ENCODE measurements at places on chromosomes 6 and 20.

DNA sequence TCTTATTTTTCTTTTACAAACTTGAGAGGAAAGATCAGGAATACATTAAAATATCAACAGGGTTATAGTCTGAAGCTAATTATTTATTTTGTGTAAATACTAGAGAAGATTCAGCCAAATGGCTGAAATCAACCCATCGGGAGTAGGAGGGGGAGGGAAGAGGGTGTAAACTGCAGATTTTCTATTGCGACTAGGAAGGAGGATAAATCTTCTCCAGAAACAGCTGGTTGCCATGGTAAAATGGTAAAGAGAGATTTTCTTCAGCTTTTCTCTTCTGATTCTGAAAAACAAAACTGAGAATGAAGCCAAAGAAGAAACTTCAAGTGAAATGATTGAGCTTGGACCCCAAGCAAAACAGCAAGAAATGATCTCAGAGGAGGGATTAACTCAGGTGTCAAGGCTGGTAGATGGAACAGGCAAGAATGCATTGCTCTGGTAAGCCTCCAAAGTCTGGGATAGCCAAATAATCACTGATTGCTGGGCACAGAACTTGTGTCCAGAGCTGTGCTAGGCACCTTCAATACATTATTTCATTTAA, 193.5 kb upstream of the SPTLC3 start:
- peak; percentile 52 for DNase-seq

GRCh38 chr6:15297895-15298590, 52.2 kb downstream of the JARID2 start:
- no peak for DNase-seq

DNA sequence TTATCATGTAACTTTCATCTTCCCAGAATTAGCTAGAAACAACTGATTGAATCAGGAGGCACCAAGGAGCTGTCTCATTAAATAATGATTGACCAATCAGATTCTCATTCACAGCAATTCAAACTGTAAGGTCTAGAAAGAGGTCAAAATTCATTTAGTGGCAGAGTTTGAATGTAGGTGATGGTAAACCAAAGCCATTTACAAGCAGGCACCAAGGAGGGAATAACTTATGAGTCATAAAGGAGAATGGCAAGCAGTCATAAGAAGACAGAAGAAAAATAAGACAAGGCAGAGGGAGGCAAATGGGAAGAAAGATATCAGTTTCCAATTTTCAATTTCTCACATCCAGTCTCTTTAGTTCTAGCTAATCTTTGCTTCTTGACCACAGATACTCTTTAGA, 52.9 kb upstream of the DEFB112 start:
- no peak for DNase-seq

DNA sequence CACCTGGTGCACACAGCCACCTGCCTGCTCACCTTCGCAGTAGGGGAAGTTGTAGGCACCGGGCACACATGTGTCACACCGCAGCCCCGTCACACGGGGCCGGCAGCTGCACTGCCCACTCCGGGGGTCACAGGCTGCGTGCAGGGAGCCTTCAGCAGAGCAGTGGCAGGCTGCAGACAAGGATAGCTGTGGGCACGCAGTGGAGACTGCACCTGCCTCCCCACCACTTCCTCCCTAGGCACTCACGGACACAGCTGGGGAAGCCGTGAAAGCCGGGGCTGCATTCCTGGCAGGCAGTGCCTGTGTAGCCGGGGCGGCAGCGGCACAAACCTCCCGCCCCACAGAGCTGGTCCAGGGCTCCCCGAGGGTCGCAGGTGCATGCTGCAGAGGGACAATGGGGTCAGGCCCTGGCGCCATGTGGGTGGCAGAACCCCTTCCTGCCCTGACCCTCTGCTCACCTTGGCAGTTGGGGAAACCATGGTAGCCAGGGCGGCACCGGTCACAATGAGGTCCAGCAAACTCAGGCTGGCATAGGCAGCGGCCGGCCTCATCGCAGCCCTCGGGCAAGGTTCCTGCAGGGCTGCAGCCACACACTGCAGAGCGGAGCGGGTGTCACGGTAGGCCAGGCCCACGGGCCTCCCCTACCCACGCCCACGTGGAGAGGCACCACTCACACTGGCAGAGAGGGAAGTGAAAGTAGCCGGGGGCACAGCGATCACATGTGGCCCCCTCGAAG, 29.4 kb downstream of the LAMA5 start:
- peak; percentile 96 for DNase-seq

DNA sequence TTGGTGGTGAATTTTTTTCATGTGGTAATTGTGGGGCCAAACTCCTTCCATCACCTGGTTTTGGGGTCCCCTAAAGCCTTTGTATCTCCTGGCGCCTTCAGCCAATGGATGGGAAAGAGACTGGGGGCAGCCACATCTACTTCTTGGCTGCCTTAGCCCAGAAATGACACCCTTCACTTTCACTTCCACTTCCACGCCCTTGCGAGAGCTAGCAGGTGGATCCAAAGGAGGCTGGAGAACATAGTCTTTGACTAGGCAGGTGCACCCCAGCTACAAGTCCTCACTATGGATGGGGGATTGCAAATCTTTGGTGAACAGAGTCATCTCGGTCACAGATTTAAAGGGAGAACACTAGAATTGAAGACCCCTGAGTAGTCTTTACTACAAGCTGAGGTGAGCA, 70.8 kb downstream of the NDUFAF5 start:
- DNase-seq = no peak

- no peak for DNase-seq
Observed at GRCh38 chr6:64429926-64430325, 794.3 kb downstream of the PHF3 start.

DNA sequence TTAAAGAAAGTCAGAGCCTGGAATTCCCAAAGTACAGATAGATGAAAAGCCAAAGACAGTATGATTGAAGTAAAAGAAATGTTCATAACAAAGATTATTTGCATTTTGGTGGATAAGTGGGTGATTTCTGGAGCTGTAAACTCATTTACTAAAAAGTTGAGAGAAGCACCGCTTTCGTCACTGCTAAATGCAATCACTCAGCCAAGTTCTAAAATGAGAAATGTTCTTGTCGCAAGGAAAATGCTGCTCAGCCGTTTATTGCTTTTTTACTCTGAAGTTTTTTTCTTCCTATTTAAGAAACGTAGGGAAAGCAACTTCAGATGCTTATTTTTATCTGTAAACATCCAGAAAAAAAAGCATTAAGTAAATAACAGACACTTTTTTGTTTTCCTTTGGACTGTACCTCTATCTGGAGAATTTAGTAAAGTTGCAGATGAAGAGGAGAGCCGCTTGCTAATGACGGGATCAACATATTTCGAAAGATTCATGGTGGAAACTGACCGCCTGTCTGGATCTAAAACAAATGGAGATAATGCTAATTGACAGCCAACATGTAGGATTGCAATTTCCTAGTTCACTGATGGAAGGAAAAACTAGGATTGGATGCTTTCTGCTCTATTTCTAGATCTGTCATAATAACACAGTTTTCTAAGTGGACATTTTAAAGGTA, 93.8 kb upstream of the BCLAF1 start:
- DNase-seq = no peak

DNA sequence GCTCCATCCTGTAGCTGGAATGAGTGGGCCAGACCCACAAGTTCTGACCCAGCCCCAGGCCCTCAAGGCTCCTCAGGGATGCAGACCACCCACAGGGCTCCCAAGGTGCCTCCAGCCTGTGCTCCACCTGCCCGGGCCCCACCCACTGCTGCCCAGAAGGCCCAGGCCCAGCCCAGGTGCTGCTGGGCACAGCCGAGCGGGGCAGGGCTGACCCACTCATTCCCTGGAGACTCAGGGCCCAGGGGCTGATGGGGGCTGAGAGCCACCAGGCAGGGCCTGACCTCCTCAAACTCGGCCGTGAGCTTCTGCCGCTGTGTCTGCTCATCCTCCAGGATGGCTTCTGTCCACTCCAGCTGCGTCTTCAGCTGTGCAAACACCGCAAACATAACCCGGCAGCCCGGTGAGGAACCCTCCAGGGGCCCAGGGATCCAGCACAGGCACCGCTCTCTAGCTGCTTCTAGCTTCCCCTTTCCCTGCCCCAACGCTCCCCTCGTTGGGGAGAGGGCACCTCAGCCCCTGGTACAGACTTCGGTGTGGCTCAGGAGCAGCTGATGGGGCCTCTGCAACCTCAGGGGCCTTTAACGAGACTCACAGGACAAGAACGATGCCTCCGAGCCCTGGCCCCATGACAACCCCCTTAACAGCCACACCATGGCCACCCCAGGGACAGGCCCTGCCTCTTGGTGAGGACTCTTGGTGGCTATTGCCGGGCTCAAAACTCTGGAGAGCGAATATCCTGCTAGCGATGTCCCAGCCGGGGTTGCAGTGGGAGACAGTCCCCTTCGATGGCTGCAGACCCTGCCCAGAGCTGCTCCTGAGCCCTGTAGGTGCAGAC, 46.0 kb downstream of the DSTN start:
- DNase-seq = no peak

DNA sequence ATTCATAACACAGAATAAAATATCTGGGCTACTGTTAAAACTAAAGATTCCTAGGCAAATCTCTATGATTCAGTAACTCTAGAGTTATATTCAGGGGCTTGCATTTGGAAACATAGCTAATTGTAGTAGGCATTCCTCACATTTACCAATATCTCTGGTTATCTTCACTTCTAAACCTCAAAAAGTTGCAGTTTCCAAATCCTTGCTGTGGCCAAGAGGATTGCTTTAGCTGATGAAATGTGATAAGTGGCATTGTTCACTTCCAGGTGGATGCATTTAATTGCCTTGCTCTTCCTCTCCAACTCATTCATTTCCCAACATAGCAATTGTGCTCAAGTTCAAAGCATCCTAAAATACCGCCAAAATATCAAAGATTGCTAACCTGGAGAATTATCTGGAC, 246.6 kb downstream of the GRIK2 start:
- no peak for DNase-seq

- no peak for DNase-seq
Observed at GRCh38 chr6:45477790-45478189, 100.1 kb upstream of the SUPT3H start.

DNA sequence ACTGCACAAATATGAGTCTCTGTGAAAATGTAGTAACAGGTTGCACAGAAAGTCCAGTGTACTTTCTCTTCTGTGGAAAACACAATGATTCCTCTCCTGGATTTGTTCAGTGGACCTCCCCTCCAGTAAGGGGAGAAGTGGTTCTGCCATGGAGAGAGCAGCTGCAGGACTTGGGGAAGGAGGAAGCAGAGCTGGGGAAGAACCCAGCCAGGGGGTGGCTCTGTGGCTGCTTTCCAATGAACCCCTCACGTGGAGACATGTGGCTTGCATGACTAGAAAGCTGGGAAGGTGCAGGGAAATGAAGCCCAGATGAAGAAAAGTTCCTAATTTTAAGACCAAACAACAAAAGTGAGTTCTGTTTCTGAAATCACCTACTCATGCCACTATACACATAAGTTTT, 31.9 kb downstream of the HMGN3 start:
- no peak for DNase-seq

- DNase-seq = no peak
Observed at GRCh38 chr20:4998160-4998651, 3.1 kb downstream of the SLC23A2 start.

- DNase-seq = no peak
Observed at GRCh38 chr20:18506744-18507143, 996 bp upstream of the SEC23B start.

DNA sequence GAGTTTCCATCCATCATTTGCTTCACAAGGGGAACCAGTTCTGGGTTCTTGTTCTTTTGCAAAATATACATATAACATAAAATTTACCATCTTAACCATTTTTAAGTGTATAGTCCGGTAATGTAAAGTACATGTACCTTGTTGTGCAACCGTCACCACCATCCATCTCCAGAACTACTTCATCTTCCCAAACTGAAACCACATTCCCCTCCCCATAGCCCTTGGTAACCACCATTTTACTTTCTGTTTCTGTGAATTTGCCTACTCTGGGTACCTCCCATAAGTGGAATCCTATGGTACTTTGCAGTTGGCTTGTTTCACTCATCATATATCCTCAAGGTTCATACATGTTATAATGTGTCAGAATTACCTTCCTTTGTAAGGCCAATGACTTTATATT, 70.3 kb upstream of the DSP start:
- DNase-seq = no peak

- no peak for DNase-seq
Observed at GRCh38 chr6:116221067-116221466, 32.8 kb downstream of the TSPYL4 start.

GRCh38 chr6:53679446-53679933, 13.9 kb upstream of the KLHL31 start:
- DNase-seq = peak; percentile 24

DNA sequence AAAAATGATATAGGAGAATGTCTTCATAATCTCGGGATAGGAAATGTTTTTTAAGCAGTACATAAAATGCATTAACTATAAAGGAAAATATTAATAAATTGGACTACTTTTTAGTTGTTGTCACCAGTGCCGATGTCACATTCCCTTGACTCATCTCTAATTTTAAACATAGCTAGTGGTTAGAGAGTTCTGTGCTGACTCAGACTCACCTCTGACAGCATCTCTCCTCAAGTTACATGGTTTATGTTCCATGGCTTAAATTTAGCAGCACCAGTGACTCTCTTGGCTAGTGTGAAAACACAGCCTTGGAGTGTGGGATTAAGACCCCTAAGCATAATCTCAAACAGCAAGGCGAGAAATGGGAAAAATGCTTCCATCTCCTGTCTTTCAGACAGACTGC, 311.8 kb upstream of the MMS22L start:
- peak; percentile 33 for DNase-seq

DNA sequence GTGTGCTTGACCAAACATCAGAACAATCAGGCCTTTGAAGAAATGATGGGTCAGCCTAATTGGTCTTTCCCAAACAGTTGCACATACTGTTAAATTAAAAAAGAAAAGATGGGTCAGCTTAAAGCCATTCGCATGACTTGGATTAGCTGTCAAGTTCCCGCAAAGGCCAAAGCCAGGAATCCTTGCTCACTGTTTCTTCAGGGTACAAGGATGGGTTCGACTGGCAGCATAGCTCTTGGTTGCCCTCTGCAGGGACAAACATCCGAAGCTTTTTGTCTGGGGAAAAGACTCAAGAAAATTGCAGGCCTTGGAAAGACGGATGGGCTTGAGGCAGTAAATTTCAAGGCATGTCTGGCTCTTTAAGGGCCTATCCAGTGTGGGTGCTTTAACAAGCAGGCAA, 168.0 kb downstream of the HDGFL1 start:
- DNase-seq = no peak

DNA sequence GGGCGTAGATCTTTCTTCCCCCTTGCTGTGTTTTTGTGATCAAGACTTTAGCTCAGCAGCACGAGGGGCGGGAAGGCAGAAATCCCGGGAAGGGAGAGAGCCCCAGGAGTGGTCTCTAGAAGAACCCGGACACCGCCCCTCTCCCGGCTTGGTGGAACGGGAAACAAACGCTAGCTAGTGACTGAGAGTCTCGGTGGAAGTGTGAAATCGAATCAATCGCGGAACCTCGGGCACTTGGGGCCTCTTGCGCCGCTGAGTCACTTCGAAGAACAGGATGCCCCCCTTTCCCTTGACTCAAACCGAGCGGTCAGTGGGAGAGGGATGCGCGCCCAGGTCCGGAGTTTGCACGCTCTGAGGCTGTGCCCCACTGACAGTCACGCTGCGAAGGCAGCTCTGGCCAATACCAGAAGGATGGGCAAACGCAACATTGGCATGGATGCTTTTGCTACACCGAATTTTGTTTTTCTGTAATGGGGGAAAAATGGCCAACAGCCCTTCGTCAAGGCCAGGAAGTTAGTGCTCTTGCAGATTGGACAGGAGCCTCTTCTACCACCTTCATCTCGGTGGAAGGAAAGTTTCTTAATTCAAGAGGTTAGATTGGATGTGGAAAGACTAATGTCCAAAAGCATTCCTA, 1.6 kb upstream of the OLIG3 start:
- no peak for DNase-seq

All from MM.1S (cell line).